Cerebellum (tissue), 4 donors: ENCODE measurements at places on chromosomes 7 and 10. TPM values are rescaled to one million over a fixed set of nuclear protein-coding genes. Genes with fewer than 3 reads are reported as not detected.

Gene TLX1
- not detected for total RNA-seq

Gene CD36
- 32.1 TPM for total RNA-seq

Gene TRIL
- 24.3 TPM for total RNA-seq

GRCh38 chr7:30896036-30896435, 15.6 kb upstream of the AQP1 start:
- DNase-seq, result no peak

DNA sequence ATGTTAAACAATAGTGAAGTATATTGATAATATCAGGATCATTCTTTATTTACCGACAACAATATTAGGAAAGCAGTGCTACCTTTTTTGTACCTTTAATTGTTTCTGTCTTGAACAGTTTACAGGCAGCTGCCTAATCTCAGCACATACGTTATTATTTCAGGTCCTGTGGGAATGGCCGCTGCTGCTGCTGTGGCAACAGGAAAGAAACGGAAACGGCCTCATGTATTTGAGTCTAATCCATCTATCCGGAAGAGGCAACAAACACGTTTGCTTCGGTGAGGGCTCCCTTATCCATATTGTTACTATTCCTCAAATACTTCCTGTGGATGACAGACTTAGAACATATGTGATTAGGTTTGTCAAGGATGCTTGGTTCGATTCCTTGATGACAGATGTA, 59.7 kb downstream of the NRF1 start:
- no peak for DNase-seq

- no peak for DNase-seq
These were observed 63.4 kb downstream of the CSGALNACT2 start for GRCh38 chr10:43201545-43202131.

- DNase-seq, result no peak
These were observed 36.9 kb downstream of the MLLT10 start for GRCh38 chr10:21570761-21571521.

GRCh38 chr7:42549866-42550485, 313.0 kb upstream of the GLI3 start:
- DNase-seq, result no peak

DNA sequence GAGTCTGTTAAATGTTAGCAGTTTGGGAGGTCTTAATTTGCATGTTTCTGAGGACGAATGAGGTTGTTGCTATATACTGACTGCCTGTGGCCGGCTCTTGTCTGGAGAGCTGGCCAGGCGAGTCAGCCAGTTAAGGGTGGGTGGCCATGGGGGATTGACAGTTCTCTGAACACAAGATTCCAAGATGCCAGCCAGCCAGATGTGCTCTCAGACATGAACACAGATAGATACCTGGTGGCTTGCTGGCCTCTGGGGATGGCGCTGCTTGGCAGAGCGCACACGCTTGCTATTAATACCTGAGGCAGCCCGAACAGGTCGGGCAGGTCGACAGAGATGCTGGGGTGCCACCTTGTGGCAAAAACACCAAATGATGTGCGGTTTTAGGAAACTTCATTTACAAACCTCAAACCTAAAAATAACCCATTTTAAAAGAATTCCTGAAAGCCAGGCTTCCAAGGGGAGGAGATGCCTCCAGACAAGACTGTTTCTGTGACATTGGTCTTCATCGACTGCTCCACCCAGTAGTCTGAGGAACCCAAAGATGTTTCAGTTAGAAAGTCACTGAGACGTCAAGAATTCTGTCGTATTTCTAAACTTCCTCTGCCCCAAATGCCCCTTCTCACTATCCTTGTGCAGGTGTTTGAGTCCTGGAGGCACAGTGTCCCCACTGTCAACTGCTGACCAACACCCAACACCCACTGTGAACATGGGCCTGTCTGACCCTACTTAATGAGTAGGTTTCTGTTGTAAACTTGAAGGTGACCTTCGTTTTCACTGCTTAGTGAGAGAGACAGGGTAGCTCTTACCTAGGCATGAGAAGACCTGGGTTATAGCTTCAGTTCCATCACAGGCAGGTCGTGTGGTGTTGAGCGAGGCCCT, 123.4 kb downstream of the NT5C2 start:
- DNase-seq, result peak; percentile 82

- no peak for DNase-seq
These were observed 35.0 kb upstream of the DGKB start for GRCh38 chr7:14937581-14937980.

DNA sequence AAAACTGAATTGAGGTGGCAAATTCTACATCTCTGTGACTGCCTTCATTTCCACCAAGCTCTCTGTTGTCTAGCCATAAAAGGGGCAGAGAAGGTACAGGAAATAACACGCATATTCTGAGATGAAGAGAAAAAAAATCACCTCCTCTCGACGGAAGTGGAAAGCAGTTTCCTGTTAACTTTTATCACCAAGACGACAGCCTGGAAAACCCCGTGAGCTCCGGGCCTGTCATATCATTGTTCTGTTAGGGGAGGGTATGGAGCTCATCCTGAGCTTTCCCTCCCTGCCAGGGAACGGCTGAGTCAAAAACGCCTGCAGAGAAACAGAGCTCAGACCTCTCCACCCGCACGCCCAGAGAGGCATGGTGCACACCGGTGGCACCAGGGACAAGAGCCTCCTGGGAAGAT, 200.3 kb downstream of the PRPF18 start:
- no peak for DNase-seq

GRCh38 chr7:43110791-43111535, 1.5 kb upstream of the HECW1 start:
- DNase-seq, result no peak

DNA sequence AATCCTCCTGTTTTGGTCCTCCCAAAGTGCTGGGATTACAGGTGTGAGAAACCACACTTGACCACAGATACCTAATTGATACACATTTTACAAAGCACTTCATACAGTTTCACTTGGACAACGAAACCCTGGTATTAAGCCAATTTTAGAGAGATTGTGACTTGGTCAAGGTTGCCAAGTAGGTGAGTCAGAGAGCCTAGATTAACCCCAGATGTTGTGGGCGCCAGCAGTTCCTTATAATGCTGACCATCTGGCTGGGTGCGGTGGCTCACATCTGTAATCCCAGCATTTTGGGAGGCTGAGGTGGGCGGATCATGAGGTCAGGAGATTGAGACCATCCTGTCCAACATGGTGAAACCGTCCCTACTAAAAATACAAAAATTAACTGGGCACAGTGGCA, 4.9 kb upstream of the PHKG1 start:
- DNase-seq, result no peak

GRCh38 chr10:84844461-84844860, 516.1 kb downstream of the CCSER2 start:
- no peak for DNase-seq

DNA sequence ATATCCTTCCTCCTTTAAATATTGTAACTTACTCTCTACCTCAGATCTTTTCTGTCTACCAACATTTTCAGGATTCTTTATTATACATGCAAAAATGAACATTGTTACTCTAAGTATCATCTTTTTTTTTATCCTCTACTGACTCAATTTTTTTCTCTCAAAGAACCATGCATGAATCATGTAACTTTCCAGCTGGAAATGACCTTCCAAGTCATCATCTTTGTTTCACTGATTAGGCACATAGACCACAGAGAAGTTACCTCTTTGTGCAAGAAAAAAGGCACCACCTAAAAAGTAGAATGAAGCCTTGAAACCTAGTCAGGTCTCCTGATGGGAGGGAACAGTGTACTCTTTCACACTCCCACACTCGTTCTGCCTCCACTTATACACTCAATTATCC, 234.9 kb downstream of the HGF start:
- DNase-seq, result no peak
